ENCODE measurements at places on chromosomes 2 and 18. TPM values are rescaled to one million over a fixed set of nuclear protein-coding genes. Genes with fewer than 3 reads are reported as not detected.

- DNase-seq: no peak
Measured at GRCh38 chr18:35525795-35526494, 28.2 kb upstream of the INO80C start.

GRCh38 chr2:241991299-241991698 is 121.8 kb downstream of the RTP5 start:
- DNase-seq: no peak

GRCh38 chr2:138777996-138778395 is 2.2 kb downstream of the NXPH2 start:
- no peak for DNase-seq

FOXD4L1 gene
- polyA plus RNA-seq: 0.02 TPM

DCDC2C gene
- not detected for polyA plus RNA-seq

ABCA12 gene
- polyA plus RNA-seq: 0.02 TPM

WNT10A gene
- not detected for polyA plus RNA-seq

RAB17 gene
- polyA plus RNA-seq: 0.25 TPM

Data from BJ (cell line).